ENCODE measurements at places on chromosomes 11 and 22.

- DNase-seq = no peak
These were observed 17.7 kb upstream of the FEZ1 start for GRCh38 chr11:125513705-125514265.

DNA sequence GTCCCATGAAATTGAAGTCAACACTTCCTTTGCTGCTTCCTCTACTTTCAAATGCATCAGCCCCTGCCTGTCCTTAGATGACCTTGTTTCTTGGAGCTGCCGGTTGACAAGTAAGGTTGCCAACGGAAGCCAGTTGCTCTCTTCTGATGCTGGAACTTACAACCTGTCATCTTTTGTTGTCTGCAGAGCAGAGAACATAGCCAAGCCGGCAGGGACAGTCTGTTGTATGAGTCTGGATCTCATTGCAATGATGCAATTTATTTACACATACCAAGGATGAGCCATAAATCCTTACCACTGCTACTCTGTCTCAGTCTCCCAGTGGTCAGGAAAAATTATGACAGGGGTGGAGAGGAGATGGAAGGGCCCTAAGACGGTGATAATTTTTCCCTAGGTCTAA lies 151.4 kb downstream of the BLID start:
- DNase-seq = peak; percentile 63

- DNase-seq = no peak
These were observed 291.8 kb downstream of the AASDHPPT start for GRCh38 chr11:106369224-106369623.

GRCh38 chr11:57313788-57314135 lies 11.0 kb downstream of the TNKS1BP1 start:
- no peak for DNase-seq

Measured in AG08395 (cell line).